Dorsolateral prefrontal cortex (tissue), 122 donors: ENCODE measurements at places on chromosomes 3 and 15.

- no peak for DNase-seq
These were observed 4.3 kb upstream of the CCDC50 start for GRCh38 chr3:191324936-191325335.

DNA sequence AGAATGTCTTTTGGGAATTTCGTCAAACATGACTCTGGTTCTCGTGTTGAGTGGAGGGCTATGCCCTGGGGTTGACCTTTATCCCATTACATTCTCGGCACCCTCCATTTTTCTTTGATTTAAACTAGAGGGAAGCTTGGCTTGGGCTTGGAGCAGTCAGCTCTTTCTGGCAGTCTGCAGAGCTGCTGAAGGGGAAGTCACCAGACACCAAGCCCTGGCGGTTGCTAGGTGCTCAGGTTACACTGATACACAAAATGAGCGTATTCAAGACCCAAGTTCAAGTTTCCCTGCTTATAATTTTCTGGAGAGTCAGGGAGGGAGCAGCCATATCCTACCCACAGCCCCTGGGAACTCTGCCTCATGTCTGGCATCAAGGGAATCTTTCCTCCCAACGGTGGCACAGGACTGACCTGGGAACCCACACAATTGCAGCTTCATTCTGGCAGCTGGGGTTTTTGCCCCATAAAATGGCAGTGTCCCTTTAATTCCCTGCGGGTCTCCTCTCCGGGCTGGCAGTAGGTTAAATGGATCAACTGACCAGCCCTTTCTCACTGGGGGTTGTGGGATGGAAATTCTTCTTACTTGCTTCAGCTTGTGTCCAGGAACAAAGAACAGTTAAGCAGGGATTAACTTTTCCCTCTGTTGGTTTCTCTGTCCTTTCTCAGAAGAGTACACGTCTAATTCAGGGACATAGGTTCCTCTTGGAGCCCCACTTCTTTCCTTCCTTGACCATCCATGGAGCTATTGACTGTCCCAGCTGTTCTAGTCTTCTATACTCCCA is 110.0 kb upstream of the DLG1 start:
- no peak for DNase-seq

DNA sequence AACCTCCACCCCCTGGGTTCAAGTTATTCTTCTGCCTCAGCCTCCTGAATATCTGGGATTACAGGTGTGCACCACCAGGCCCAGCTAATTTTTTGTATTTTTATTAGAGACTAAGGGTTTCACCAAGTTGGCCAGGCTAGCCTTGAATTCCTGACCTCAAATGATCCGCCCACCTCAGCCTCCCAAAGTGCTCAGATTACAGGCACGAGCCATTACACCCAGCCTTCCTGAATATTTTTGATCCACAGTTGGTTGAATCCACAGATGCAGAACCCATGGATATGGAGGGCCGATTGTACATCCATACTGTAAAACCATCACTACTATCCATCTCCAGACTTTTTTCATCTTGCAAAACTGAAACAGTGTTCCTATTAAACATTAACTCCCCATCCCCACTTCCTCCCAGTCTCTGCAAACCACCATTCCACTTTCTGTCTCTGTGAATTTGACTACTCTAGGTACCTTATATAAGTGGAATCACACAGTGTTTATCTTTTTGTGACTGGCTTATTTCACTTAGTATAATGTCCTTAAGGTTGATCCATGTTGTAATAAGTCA is 8.2 kb upstream of the TMEM62 start:
- no peak for DNase-seq

DNA sequence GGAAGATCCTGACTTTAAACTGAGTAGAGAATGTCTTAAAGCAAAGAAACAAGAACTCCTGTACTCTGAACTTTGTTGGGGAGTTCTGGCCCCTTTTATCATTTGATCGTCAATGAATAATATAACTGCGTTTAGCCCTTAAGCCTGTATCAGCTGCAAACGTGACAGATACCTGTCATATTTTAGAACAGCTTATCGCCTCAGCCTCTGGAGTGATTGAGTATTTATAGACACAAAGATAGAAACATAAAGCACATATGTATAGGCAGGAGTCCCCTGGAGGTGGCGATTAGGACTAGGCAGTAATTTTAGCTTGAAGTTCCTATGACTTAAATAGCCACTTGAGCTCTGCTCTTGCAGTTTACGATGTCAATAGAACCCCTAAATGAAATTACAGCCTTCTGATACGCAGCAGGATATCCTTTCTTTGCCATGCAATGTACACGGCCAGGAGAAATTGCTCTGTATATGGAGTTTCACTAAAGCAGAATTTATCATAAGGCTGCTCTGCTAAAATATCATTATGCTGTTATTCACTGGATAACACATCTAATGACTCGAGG is 321.8 kb downstream of the TIGIT start:
- DNase-seq, result no peak

DNA sequence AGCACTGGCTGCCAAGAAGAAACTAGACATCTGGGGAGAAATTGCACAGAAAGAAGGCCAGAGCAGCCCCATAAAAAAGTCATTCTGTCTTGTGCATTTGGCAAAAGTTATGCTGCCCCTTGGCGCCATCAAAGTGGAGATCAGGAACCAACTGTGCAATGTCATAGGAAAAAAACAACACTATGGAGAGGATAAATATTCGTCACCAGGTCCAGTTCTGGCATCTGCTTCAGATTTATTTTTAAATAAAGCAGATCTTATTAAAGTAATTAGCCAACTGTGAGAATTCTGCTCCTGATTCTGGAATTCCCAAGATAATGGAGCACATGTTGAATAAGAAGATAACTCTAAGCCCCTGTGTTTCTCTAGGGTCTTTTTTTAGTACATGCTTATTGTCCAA is 500.0 kb upstream of the IL12A start:
- no peak for DNase-seq

- no peak for DNase-seq
These were observed 32.3 kb upstream of the UBE2Q2 start for GRCh38 chr15:75810874-75811498.

- no peak for DNase-seq
These were observed 375.1 kb downstream of the SHQ1 start for GRCh38 chr3:72473156-72473555.

DNA sequence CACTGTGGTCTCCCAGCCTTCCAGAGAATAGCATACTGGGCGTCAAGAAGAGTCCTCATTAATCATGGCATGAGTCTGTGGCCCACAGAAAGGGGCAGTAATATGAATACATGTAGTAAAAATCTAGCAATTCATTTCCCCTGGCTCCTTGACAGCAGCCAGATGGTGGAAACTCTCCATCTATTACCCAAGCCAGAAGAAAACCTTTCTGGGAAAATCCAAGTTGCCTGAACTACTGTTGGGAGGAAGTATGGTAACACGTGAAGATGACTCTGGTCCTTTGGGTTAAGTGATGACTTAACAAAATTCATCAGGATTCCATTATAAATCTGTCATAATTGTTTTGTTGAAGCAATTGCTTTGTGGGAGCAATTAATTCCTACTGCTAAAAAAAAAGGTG is 530.5 kb downstream of the FHIT start:
- DNase-seq, result no peak

DNA sequence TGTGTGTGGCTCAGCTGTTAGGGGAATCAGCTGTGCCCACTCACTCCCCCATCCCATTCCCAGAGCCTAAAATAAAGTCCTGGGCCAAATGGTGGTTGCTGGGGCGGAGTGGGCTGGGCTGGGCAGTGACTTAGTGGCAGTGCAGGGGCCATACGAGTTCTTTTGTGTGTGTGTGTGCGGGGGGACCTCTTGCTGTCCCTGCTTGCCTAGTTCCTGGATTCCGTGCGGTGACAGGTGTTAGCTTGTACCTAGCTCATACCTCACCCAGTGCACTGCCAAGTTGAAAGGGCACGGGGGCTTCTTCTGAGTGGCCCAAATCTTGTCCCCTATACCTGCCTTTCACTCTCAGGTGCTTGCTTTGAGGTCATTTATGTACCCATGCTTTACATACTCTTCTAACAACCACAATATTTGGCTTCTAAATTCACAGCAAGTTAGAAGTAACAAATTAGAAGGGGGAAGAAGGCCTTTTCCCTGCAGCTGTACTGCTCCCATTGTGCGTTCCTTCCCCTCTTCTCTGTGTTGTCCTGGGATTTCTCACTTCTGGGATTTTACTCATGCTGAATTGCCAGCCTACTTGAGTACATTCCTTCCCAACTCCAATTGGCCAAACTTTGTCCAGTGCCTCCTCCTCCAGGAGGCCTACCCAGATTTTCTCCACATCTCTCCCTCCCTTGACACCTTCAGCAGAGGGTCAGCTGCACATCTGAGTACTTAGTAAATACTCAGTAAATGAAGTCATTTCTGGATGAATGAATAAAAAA is 66.3 kb upstream of the POLG start:
- DNase-seq, result no peak

GRCh38 chr3:169430707-169431404 is 232.7 kb downstream of the MECOM start:
- DNase-seq, result no peak

DNA sequence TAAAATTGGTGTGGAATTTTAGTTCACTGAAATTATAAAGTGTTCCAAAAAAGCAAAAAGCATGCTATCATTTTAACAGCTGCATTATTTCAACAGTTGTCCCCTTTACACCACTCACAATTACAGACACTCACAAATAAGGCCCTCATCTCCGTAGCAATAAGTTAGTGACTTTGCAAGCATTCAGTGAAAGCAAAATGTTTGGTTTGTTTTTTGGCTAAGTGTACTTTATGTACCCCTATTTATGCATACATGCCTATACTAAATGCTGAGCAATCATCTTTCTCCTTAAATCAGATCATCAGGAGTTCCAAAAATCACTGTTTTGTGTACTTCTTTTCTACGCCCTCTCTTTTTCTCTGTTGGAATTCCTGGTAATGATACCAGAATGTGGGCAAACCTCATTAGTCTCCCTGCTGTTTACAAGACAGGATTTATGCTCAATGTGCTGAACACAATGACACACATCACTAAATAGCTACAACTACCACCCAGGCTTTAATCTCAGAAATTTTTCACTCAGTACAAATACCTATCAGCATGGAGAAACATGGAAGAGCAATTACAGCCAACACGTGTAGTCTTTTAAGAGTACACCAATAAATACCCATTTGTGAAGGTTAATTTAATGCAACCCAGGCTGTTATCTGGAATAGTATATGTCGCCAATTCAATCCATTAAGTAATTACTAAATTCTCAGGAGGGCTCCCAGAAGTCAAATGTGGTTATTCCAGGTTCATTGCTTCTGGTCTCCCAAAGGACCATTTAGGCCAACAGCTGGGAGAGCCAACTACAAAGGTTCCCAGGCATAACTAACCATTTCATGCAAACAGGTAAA is 12.0 kb downstream of the ALDH1A2 start:
- DNase-seq, result no peak

- no peak for DNase-seq
These were observed 481 bp upstream of the DYNC1LI1 start for GRCh38 chr3:32571192-32571485.

DNA sequence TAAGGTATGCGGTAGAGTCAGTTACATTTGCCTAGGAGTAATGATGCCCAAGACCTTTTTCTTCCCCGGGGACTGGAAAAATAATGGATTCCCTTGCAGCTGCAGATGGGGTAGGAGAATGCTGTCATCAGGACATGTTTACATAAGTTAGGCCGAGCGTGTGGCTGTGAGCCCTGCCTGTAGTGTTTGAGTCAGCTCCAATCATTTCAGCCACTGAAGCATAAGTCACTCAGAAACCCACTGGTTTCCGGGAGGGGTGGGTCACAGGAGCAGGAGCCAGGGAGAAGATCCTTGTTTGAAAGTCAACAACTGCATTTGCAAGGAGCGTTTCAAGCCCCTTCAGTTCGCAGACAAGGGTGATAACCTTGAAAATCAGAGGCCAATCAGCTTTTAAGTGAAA is 562.3 kb downstream of the MCTP2 start:
- DNase-seq, result no peak

DNA sequence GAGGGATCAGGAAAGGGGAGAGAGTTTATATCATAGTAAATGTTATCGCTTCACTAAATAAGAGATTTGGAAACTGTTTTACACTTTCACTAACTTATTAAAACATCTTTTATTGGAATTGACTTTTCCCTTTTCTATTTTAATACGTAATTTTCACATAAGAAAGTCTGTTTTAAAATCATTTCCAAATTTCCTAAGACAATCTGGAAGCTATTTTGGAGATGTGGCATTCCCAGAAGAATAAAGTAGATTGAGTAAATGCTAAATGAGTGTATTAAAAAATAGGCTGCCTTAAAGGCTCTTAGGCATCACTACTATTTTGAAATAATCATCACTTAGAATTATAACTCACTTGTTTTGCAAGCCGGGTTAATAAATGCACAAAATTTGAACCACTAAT is 763.5 kb downstream of the EDEM1 start:
- no peak for DNase-seq

DNA sequence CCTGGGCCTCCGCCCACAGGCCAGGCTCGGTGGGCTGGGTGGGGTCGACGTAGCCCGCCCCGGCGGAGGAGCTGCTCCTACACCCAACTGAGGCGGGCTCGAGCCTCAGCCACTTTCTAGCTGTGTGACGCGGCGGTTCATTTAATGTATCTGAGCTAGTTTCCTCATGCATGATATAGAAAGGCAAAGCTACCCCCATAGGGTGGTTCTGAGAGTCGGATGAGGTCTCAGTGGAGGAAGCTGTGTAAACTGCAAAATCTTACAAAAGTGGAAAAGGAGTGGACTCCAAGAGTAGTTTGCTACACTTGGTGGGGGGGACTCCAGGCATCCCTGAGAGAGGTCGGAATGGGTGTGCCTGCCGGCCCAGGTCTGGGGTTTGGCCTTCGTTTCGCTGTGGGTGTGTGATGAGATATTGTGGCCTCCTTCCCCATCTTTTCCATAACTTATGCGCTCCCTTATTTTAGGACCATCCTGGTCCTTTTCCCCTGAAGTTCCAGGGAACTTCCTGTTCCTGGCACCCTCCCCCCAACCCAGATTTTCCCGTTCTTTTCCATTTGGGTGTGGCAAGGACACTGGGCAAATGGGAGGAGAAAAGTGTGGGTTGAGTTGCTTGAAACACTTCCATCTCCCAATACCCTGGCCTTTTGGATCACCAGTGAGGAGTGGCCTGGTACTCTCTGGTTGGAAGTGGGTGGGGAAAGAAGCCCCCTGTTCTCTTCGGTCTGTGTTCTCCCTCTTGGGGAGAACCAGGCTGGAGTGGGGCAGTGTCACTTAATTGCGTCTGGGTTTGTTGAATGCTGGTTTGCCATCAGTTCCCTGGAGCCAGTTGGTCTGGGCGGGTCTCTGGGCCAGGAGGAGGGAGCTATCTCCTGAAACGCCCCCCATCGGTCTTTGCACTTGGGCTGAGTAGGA is 1.1 kb downstream of the PDIA5 start:
- no peak for DNase-seq

GRCh38 chr3:50478051-50478450 is 25.4 kb downstream of the CACNA2D2 start:
- DNase-seq, result no peak

GRCh38 chr3:14869917-14870782 is 51.4 kb downstream of the FGD5 start:
- DNase-seq, result peak; percentile 22
